ENCODE measurements at places on chromosomes 12 and 14.

- DNase-seq = peak; percentile 33
Observed at GRCh38 chr12:77324763-77325468, 259.5 kb upstream of the E2F7 start.

GRCh38 chr12:109710747-109711595 lies 2.7 kb upstream of the FAM222A start:
- DNase-seq = no peak

- DNase-seq = no peak
Observed at GRCh38 chr12:131989021-131989420, 39.3 kb downstream of the EP400 start.

- no peak for DNase-seq
Observed at GRCh38 chr12:13937735-13938134, 43.7 kb downstream of the GRIN2B start.

GRCh38 chr12:94458877-94459727 lies 565 bp downstream of the CEP83 start:
- DNase-seq = no peak

GRCh38 chr14:91417120-91417982 lies at the start of gene CCDC88C:
Gene CCDC88C (minus strand): TSS chr14:91417820. CDS start chr14:91417690, 130 bp downstream.
- peak; percentile 25 for DNase-seq

GRCh38 chr14:65115615-65116014 lies 13.3 kb upstream of the MAX start:
- no peak for DNase-seq

DNA sequence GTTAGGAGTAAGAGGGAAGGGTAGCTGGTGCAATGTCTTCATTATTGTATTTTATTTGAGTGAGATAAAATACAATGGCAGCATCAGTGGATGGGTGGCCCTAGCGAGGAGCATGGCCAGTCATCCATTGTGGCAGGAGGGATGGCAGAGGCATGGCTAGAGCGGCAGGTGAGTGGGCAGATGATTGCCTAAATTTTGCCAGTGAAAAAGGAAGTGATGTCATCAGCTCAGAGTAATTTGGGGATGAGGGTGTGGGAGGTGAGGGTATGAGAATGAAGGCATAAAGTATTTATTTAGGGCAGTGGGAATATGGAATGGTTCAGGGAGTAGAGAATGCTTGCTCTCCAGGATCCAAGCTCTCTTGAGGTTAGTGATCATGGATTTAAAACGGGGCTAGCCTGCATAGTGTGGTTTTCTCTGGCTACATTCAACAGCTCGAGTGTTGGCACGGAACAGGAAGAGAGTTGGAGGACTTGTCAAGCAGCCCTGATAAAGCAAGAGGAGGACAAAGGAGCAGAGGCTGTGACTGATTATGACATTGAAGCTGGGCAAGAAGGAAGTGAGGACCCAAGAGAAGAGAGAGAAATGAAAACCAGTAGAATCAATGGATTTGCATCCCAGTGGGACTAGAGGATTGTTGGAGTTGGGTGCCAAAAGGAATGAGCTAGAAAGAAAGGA lies 18.7 kb upstream of the SERPINA6 start:
- DNase-seq = no peak

GRCh38 chr12:93916402-93916801 lies 232.0 kb upstream of the PLXNC1 start:
- no peak for DNase-seq

GRCh38 chr12:90489141-90489540 lies 465.8 kb downstream of the CCER1 start:
- no peak for DNase-seq

DNA sequence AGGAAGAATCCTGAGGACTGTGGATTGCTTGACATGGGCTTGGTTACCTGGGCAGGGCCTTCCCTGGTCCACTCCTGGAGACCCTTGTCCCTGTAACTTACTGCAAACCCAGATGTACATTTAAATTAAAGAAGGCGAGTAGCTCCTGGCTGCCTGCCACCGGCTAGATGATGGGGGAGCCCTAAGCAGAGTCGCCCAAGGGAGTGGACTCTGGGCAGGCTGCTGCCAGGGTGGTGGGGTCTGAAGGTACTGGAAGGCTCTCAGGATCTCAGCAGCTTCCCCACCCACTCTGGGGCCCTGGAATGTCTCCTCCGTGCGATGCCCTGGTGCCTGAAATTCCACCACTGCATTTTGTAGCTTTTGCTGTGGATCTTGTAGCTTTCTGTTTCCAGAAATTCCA lies 74.7 kb downstream of the FBXL14 start:
- no peak for DNase-seq
